Amniotic stem cell (primary cell): ENCODE measurements at places on chromosomes 12 and 14.

DNA sequence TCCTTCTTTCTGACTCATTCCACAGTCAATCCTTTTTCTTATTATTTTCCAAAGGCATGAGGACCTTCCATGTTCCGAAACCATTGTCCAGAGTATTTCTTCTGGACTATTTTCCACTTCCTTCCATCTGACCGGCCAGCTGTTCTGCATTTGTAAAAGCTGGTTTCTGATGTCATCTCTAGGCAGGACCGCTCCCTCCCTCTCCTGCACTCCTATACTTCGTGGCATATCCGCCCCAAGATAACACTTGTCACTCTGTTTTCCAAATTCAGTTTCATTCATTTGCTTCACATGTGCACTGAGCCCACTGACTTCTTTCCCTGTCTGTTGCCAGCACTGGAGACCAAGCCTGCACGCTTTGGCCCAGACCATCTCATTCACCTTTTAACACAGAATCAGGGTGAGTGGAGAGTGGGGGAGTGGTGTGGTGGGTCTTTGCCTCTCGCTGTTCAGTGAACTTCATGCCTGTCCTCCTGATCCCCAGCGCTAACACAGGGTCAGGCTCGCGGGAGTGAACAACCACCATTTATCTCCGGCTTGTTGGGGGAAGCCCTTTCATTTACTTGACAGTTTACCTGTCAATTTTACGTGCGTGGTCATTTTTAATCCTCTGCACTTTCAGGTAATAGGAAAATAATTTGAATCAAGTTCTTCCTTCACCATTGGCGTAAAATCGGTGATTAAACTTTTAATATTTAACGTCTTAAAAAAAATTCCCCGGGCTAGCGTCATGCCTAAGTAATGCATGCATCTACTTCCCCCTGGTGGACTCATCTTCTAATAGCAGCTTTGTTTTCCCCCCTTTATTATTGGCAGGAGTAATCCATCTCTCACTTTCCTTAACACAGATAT, 52.5 kb downstream of the C12orf75 start:
- DNase-seq: peak; percentile 59

DNA sequence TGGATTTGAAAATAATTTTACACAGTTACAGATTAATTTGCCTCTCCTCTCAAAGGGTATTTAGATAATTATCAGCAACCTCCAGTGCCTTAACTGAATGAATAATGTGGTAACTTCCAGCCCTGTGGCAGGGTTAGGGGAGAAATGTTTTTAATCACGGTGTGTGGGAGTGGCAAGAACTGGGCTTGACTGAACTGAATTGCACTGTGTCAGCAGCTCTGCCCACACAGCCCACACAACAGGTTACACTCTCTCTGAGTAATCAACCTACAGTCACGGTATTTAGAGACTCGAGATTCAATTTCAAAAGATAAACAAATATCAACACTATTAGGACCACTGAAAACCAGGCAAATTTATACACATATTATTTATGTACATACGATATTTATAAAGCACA, 198.5 kb downstream of the KCNC2 start:
- DNase-seq: no peak

DNA sequence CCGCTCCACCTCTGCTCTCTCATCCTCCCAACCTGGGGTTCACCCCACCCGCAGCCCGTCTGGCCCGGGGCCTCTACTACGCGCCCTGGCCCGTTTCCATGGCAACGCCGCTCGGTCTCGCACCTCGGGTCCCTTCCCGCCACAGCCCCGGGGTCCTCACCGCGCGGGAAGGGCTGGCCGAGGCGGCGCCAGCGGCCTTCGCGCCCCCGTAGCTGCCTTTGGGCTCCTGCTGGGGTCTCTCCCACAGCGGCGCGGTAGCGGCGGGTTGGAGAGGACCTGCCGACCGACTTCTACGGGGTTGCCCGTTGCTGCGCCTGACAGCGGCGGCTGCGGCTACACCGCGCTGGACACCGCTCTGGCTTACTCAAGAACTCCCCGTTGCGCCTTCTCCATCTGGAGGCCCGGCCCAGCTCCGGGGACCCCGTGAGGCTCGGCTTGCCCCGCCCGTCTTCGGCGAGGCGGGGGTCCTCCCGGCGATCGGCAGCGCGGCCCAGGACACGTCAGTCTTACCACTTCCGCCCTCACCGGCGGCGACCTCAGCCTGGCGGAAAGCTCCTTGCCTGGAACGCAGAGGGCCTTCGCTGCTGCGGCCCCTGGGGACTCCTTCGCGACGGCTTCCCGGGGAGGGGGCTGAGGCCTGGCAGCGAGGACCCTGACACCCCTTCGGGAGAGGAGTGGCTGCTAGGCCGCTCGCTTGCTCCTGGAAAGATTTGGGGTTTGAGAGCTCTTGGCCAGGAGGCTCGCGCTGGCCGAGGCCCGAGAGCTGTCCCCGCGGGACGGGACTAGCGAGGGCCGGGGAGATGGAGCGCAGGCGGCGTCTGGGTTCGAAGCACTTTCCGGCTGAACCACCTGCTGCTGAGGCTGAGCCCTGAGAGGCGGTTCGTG, at the start of gene TM9SF1:
TM9SF1 (minus strand) TSS at position 256 of the 885 bp plus-strand sequence. CDS start 422 bp downstream, outside the sequence.
- DNase-seq: peak; percentile 28

- no peak for DNase-seq
Measured at GRCh38 chr12:132506328-132507160, 16.6 kb downstream of the FBRSL1 start.

GRCh38 chr14:101763941-101764709, 2.6 kb downstream of the PPP2R5C start:
- DNase-seq: no peak

GRCh38 chr14:79516009-79516408, 695.3 kb downstream of the DIO2 start:
- no peak for DNase-seq
